Hepatocyte (in vitro differentiated cells): ENCODE measurements at places on chromosomes 7 and 10. TPM values are rescaled to one million over a fixed set of nuclear protein-coding genes. Genes with fewer than 3 reads are reported as not detected.

GRCh38 chr7:120867932-120868331 is 10.0 kb upstream of the TSPAN12 start:
- DNase-seq = no peak

DNA sequence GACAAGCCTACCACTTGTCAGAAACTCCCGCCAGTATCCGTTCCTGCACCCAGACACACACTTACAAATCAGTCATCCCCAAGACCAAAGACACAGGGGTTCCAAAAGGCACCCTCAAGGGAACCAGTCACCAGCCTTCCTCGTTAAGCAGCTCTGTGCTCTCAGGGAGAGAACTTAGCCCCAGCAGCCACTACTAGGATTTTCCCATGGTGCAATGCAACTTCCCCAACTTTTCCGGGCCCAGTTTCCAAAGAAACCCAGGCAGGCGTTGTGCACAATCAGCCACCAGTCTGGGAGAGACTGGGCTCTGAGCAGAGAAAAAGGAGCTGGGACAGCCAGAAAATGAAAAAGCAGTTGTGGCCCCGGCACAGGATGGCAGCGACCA is 1.2 kb downstream of the DLG5 start:
- peak; percentile 63 for DNase-seq

GRCh38 chr10:8975535-8975934 is 921.0 kb downstream of the GATA3 start:
- no peak for DNase-seq

- DNase-seq = no peak
These were observed 3.1 kb downstream of the ZRANB1 start for GRCh38 chr10:124944982-124945381.

- peak; percentile 10 for DNase-seq
These were observed 657.2 kb downstream of the INHBA start for GRCh38 chr7:41045556-41046123.

The ICA1 gene
- 32.9 and 36.7 TPM in 2 replicates for total RNA-seq

The CADPS2 gene
- 37.4 and 41.5 TPM in 2 replicates for total RNA-seq
